CD4-positive, alpha-beta T cell treated with Interleukin-12 subunit alpha and Interleukin-12 subunit beta, for 1 hour (primary cell): ENCODE measurements at places on chromosomes 11 and 22.

GRCh38 chr22:21829523-21829922, 37.9 kb downstream of the MAPK1 start:
- no peak for DNase-seq

DNA sequence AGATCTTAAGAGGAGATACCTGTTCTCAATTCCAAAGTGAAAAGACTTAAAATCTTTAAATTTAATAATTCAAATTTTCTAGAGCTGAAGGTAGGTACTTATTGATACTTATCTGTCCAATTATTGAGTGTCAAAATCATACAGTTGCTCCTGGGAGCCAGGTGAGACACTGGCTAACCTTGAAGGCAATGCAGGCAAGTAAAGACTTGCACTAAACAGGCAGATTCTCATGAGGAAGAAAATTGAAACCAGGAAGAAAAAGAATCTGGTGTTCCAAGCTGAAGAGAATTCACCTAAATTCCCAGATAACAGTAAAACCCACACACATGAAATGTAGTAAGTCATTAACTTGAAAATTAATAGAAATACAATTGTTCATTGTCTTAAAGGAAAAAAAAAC, 30.3 kb downstream of the VSIG10L2 start:
- no peak for DNase-seq

GRCh38 chr11:257766-258493, 20.3 kb upstream of the NLRP6 start:
- DNase-seq, result no peak

- DNase-seq, result no peak
These were observed 15.1 kb downstream of the LIMK2 start for GRCh38 chr22:31227186-31227585.

DNA sequence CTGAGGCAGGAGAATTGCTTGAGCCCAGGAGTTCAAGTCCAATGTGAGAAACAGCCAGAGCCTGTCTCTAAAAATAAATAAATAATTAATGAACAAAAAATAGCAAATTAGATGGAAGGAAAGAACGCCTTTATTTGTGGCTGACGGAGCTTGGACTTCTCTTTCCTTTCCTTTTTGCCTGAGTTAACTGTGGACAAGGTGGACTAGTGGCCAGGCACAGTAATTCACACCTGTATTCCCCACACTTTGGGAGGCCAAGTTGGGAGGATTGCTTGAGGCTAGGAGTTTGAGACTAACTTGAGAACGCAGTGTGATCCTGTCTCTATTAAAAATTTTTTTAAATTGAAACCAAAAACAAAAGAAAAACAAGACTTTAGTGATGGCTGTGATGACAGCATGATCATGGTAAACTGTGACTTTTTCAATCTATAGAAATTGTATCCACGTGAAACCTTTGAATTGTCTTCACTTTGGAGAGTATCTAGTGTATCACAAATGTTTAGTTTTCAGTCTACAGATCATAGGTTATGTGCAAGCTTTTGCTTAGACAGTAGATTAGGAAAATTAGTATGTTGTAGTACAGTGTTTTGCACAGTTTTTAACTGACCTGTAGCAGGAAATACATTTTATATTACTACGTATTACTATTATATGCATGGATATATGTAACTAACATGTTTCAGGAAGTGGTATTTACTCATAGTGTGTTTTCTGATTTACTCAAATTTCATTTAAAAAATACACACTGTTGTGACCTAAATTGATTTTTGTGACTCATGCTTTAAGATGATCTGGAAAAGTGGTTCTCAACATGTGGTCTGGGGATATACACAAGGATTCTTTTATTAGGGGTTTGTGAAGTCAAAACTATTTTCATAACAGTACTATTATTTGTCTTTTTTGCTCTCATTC, 42.1 kb downstream of the KDM2A start:
- DNase-seq, result no peak
